HT1080 (cell line): ENCODE measurements at places on chromosomes 2 and 18.
A peak's percentile ranks its signal among the peaks of the same experiment; 100 is the strongest.

DNA sequence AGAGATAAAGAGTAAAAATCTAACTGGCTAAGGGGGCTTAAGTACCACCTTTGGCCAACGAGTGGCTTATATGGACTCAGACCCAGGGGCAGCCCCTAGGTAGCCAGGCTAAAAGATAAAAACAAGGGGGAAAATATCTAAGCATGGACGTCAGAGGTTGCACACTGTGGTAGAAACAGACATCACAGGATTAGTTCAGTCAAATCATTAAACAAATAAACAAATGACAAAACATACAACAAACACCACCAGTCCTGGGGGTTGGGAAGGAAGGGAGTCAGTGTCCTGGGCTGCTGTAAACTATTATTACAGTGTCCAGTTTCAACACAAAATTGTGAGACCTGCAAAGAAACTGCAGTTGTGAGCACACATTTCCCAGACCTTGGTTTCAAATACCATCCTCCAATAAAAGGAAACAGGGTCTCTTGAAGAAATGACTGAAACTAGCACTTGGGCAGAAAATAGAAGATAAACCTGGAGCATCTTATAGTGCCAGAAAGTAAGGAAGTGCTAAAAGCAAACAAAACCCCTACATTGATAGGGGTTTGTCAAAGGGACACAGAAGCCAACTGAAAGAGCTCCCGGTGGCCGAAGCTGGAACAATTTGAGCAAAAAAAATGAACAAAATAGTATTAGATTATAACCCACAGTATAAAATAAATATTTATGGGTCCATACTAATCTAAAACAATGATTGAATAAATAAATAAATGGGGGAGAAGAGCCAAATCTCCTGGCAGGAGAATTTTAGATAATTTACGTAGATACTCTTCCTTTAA is 154.8 kb upstream of the KLF7 start:
- no peak for DNase-seq

GRCh38 chr18:11412811-11413210 is 196.6 kb upstream of the SLC35G4 start:
- no peak for DNase-seq

DNA sequence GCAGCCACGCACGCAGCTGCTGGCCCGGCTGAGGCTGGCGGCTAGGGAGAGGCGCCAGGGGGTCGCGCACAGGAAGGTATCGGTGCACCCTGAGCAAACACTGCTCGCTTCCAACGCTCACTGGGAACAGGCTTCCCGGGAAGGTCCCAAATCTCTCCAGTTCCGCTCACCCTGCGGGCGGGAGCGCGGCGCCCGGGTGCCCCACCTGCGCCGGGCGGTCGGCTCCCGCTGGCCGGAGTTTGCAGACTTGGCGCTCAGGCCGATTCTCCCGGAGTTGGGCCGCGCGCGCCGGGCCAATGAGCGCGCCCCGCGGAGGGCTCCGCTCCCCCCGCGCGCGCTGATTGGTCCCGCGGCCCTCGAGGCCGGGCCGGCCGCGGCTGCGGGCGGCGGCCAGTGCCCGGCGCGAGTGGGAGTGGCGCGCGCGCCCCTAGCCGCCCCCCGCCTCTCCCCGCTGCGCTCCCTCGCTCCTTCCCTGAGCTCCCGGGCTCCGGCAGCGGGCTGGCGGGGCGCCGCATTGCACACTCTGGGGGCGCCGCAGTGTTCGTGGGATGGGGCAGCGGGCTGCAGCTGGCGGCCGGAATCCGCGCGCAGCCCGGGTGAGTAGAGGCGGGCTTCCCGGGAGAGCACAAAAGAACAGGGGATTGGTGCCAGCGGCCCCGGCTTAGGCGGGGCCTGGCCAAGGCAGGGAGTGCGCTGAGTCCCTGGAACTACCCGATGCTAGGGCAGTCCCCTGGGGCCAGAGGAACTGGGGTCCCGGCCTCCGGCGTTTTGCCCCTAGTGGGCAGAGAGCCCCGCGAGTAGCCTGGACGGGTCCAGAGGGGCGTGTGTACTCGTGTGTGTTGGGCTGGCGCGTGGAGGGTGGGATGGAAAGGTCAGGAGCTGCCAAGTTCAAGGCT is at the start of gene LYPD6:
Gene LYPD6 (plus strand): TSS at position 461 of the 896 bp plus-strand sequence. CDS start 107,122 bp downstream, outside the sequence.
- peak; percentile 69 for DNase-seq

GRCh38 chr18:79962835-79963657 is 1.4 kb upstream of the HSBP1L1 start:
- DNase-seq = no peak

- DNase-seq = peak; percentile 48
Measured at GRCh38 chr2:156229724-156230362, 102.7 kb downstream of the NR4A2 start.

- DNase-seq = no peak
Measured at GRCh38 chr18:75500545-75500944, 73.0 kb upstream of the SMIM21 start.

DNA sequence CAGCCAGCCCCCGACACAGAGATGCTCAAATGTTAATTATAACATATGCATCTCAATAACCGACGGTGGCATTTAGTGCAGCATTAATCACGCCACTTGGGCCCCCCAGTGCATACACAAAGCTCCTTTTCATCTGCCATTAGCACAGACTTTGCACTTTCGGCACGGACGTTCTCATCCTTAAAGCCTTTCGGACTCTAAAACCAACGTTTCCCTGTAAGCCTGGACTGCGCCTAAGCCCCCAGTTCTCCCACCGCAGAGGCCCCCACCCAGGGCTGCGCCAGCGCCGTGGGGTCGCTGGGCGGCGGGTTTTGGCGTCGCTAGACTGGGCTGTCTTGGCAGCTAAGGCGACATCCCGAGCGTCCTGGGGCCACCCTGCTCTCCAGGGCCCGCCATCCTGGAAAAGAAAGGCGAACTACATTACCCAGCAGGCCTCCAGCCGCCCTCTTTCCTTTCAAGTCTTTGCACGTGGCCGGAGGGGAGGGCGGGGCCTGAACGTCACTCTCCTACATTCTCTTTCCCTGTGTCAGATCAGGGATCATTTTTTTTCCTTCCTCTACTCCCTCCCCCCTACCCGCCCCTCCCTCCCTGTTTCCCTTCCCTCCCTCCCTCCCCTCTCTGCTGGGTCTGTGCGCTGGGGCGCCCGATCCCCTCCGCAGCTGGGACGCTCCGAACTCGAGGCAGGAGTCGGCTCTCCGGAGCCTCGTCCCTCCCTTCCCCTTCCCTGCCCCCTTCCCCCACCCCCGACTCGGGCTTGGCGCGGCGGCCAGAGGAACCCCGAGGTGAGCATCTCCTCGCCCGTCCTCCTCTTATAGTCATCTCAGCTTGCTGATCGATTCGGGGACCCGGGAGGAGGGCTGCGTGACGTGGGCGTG is at the start of gene CTIF:
Gene CTIF (plus strand): TSS at position 501 of the 875 bp plus-strand sequence. CDS start 80,535 bp downstream, outside the sequence.
- peak; percentile 97 for DNase-seq

GRCh38 chr18:49446481-49446880 is 14.0 kb downstream of the DYM start:
- DNase-seq = no peak

- DNase-seq = peak; percentile 26
Measured at GRCh38 chr2:148670773-148671172, 26.2 kb downstream of the EPC2 start.

DNA sequence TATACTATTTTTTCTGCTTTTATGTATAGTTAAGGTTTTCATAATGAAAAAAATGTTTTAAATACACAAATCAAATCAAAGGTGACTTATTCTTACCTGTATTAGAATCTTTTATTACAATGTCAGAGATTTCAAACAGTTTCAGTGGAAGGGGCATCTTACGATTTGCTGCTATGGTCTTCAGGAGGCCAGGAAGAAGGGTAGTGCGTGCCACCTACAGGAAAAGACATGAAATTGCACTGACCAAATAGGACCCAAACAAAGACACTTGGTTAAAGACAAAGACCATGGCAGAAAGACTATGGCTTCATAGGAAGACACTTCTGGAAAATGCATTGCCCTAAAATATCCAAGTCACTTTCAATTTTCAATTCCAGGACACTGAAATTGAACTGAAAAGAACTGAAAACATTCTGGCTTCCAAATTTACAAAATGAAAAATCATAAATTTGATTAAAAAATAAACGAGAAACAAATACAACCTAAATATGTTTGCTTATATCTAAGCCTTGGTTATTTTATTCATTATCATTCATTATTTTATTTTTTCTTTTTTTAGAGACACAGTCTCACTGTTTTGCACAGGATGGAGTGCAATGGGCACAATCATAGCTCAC is 42.1 kb downstream of the FARSB start:
- peak; percentile 51 for DNase-seq

DNA sequence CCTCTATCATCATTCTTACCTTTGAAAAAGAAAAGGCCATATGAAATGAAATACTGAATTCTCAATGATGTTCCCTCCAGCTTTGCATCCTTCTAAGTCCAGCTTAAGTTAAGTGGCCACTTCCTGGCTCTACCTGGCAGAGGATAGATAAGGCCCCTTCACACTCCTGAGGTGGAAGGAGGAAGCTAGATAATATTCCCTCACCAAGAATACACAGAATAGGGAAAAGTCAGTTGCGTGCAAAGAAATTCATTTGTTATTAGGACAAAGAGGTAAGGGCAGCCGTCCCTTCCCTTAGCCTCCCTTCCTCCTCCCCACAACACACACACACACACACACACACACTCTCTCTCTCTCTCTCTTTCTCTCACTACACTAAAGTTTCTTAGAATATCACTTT is 37.5 kb downstream of the OLA1 start:
- no peak for DNase-seq

GRCh38 chr2:9673914-9674481 is 43.2 kb upstream of the YWHAQ start:
- no peak for DNase-seq

GRCh38 chr2:127083819-127084503 is 23.0 kb downstream of the BIN1 start:
- DNase-seq = peak; percentile 84

- peak; percentile 75 for DNase-seq
Measured at GRCh38 chr2:69741229-69741574, 732 bp upstream of the ANXA4 start.

DNA sequence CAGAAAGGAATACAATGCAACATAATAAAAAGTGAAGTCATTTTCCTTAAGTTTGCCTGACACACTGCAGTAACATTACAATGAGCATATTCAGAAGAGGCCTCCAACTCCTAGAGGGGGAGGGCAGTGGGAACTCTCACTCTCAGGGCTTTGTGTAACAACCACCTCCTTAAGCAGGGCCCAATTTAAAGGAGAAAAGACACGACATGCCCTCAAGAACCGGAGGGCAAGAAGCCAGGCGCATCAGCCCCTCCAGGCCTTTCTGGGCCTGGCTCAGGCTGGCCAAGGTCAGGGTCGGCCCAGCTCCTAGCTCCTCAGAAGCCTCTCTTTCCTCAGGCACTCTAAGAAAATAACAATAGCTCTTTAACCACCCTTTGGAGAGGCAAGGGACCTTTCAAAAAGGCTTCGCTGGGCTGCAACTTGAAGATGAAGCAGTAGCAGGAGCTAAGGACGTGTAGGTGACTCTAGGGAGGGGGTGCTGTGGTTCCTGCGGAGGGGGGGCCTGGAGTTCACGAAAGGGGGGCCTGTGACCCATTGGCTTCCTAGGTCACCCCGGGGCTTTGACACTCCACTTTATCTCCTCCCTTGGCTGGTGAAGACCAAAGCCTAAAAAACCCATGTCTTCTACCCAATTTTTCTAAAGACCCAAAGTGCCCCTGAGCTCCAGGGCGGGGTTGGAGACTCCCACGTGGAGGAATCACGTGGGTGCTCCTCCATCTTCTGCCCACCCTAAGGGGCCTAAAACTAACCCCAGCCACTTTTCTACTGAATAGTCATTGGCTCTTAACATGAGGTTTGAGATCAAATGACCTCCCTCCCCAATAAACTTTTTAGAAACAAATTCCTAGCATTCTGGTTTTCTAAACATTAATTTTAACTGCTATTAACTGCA is 13.3 kb downstream of the SERTAD2 start:
- DNase-seq = no peak

DNA sequence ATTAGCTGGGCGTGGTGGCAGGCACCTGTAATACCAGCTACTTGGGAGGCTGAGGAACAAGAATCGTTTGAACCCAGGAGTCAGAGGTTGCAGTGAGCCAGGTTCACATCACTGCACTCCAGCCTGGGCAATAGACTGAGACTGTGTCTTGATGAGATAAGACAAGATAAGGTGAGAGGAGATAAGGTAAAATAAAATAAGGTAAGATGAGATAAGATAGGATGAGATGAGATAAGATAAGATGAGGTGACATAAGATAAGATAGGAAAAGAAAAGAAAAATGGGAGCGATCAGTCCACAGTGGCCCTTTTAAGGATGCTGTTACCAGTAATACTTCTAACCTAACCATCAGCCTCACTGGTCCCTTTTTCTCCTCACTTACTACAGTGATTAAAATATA is 134.3 kb upstream of the UNC80 start:
- no peak for DNase-seq

DNA sequence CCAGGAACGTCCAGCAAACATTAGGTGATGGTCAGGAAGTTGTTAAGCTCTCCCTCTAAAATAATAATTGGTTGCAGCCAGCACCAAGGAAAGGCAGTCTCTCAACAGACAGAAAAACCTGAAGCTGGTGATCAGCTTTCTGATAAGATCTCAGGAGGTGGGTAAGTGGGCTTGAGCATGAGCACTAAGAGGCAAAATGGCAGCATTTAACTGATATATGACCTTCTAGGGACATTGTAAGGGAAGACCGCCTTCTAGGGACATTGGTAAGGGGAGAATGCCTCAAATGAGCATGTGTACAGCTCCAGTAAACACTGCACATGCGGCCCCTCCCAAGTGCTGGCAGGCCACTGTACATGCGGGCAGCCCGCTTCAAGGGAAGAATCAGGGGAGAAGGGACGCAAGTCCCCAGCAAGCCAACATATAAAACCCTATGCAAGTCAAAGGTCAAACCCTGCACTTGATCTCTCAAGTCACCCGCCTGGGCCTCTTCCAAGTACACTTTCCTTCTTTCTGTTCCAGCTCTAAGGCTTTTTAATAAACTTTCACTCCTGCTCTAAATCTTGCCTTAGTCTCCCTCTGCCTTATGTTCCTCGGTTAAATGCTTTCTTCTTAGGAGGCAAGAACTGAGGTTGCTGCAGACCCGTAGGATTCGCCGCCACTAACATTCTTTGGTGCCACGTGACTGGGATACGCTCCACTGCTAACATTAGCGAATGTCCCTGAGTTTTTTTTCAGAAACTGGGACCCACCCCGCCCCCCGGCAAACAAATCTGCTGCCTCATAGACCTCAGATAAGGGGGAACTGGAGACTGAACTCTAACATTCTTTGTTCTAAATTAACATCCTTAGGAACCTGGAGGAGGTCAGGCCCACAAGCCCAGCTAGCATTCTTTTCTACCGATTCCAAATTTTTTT is 463.8 kb downstream of the LPIN1 start:
- no peak for DNase-seq

DNA sequence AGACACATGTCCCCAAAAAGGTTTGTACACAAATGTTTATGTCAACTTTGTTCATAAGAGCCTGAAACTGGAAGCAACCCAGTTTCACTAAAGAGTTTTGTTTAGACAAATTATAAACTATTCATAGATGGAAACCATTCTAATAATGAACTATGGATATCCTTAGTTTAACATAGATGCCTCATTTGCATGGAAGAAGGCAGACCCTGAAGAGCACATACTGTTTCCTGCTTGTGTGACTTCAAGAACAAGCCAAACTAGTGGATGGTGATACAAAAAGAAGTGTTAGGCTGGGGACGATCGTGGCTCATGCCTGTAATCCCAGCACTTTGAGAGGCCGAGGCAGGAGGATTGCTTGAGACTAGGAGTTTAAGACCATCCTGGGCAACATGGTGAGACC is 48.1 kb downstream of the ACOXL start:
- DNase-seq = no peak

GRCh38 chr18:11565716-11566115 is 43.7 kb upstream of the SLC35G4 start:
- no peak for DNase-seq

GRCh38 chr2:148524519-148524919 is 120.0 kb upstream of the EPC2 start:
- peak; percentile 64 for DNase-seq

- DNase-seq = peak; percentile 62
Measured at GRCh38 chr18:57784034-57784800, 18.9 kb downstream of the ATP8B1 start.
